Upper lobe of left lung (tissue), 6 donors: ENCODE measurements at places on chromosomes 5 and 9. TPM values are rescaled to one million over a fixed set of nuclear protein-coding genes. Genes with fewer than 3 reads are reported as not detected.

DNA sequence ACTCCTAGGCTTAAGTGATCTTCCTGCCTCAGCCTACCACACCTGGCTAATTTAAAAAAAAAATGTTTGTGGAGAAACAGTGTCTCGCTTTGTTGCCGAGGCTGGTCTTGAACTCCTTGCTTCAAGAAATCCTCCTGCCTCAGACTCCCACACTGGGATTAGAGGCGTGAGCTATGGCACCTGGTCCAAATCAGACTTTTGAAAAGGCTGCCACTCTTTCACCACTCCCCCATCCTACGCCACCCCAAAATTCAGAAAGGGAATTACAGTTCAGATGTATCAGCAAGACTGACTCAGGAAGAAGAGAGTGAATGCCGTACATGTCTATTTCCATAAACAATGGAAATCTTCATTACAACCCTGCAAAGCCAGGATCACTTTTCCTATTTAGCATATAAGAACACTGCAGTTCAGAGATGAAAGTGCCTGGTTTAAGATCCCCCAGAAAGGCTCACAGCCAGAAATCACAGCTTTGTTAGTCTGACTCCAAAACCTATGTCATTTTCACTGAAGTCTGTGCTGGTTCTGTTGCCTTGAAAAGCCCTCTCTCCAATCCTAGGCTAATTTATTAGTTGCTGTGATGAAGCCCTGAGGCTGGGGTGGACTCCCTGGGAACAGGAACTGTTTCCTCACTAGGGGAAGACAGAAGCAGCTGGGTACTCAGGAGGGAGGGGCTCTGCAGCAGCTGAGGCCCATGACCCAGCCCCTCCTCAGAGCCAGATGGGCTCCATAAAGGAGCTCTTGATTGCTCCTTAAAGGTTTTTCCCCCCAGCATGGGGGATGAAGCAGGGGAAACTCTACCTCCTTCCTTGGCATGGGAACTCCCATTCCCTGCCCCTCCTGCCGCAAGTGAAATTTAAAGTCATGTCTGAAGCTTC lies 3.1 kb downstream of the FBLL1 start:
- no peak overlapping the region for H3K27ac ChIP-seq
- H3K4me1 ChIP-seq, result peaks cover 3% of the 10 kb centered on the region
- no peak for DNase-seq
- no peak overlapping the region for H3K4me3 ChIP-seq
- H3K27me3 ChIP-seq, result no peaks in the 10 kb centered on the region

DNA sequence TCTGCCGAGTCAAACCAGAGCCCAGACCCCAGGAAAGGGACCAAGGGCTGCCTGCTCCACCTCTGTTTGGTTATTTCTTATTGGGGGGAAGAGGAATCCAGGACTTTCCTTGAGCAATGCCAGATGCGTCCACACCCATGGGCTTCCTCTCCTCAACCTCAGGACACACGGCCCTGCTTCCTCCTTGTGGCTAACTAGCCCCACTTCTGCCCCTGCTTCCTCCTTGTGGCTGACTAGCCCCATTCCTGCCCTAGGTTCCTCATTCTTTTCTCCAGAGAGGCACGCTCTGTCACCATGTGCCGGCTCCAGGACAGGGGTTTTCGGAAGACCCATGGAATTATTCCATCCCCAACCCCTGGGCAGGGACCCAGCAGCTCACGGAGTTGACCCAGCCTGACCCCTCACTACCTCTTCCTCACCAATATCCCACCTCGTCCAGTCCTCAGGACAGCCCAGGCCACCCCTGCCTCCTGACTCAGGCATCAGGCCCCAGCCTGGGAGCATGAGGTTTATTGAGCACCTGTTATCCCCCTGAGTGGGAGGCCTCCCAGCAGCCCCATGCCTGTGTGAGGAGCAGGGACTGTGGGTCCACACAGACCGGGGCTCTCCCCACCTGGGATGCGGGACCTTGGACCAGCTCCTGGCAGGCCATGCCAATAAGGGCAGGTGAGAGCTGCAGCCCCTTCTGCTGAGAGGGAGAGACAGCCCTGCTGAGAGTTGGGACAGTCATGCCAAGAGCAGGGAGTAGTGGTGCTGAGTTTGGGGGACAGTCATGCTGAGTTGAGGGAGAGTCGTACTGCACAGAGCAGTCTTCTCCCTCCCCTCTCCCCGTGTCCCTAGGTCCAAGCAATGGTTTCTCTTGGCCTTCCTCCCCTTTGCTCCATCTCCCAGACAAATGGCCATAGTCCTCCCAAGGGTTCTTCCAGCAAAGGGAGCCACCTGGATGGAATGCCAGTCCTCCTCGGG lies 11.8 kb upstream of the FCN1 start:
- no peaks in the 10 kb centered on the region for H3K27me3 ChIP-seq
- H3K4me3 ChIP-seq, result no peak overlapping the region
- no peaks in the 10 kb centered on the region for H3K36me3 ChIP-seq
- peaks cover 10% of the 10 kb centered on the region for H3K4me1 ChIP-seq
- H3K27ac ChIP-seq, result no peak overlapping the region
- DNase-seq, result peak; percentile 81

- H3K4me1 ChIP-seq, result no peaks in the 10 kb centered on the region
- no peak for DNase-seq
- no peak overlapping the region for H3K27ac ChIP-seq
- no peaks in the 10 kb centered on the region for H3K27me3 ChIP-seq
- no peak overlapping the region for H3K4me3 ChIP-seq
These were observed 326.2 kb upstream of the IRX2 start for GRCh38 chr5:3077684-3078083.

GRCh38 chr9:114056527-114056926 lies 21.6 kb downstream of the AMBP start:
- no peak for DNase-seq
- no peaks in the 10 kb centered on the region for H3K36me3 ChIP-seq
- no peaks in the 10 kb centered on the region for H3K27me3 ChIP-seq
- H3K27ac ChIP-seq, result no peak overlapping the region
- H3K4me1 ChIP-seq, result no peaks in the 10 kb centered on the region
- no peak overlapping the region for H3K4me3 ChIP-seq

STKLD1 gene
- not detected for total RNA-seq

- H3K4me3 ChIP-seq, result no peak overlapping the region
- H3K4me1 ChIP-seq, result peaks cover 42% of the 10 kb centered on the region
- H3K36me3 ChIP-seq, result no peaks in the 10 kb centered on the region
- H3K27me3 ChIP-seq, result no peaks in the 10 kb centered on the region
- H3K27ac ChIP-seq, result peak overlapping the region; percentile 73
These were observed 55.9 kb upstream of the EGFL7 start for GRCh38 chr9:136606687-136607333.

GRCh38 chr5:64331597-64332277 lies 166.1 kb downstream of the RNF180 start:
- no peak overlapping the region for H3K4me3 ChIP-seq
- peak; percentile 76 for DNase-seq
- H3K27ac ChIP-seq, result no peak overlapping the region
- peaks cover 3% of the 10 kb centered on the region for H3K36me3 ChIP-seq
- no peaks in the 10 kb centered on the region for H3K27me3 ChIP-seq

DNA sequence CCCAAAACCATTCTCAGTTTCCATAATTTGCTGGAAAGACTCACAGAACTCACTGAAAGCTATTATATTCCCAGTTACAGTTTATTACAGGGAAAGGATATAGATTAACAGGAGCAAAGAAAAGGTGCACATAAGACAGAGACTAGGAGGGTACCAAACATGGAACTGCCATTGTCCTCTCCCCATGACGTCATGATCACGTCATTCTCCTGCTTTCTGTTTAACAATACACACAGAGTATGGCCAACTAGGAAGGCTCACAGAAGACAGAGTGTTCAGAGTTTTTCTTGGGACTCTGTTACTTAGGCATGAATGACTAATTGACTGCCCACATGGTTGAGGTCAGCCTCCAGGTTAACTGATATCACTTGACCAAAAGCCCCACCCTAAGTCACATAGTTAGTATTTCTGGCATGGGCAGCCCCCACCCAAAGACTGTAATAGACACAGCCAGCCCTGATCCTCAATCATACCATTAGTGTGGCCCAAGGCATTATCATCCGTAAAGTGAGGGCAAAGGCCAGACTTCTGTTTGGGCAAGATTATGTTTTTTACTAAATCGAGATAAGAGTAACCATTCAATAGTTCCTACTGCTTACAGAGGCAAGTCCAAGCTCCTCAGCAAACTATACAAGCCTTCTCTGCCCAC lies 353.5 kb upstream of the POU5F2 start:
- no peaks in the 10 kb centered on the region for H3K27me3 ChIP-seq
- no peaks in the 10 kb centered on the region for H3K36me3 ChIP-seq

CA9 gene
- total RNA-seq, result not detected

RNF180 gene
- 12.0 TPM for total RNA-seq

GRCh38 chr5:76870046-76870445 lies 20.2 kb downstream of the S100Z start:
- no peak for DNase-seq
- no peak overlapping the region for H3K27ac ChIP-seq
- H3K4me1 ChIP-seq, result no peaks in the 10 kb centered on the region
- H3K36me3 ChIP-seq, result no peaks in the 10 kb centered on the region
- no peaks in the 10 kb centered on the region for H3K27me3 ChIP-seq
- no peak overlapping the region for H3K4me3 ChIP-seq

GRCh38 chr5:176740131-176740701 lies 70.1 kb upstream of the UNC5A start:
- DNase-seq, result no peak
- H3K27me3 ChIP-seq, result peaks cover 2% of the 10 kb centered on the region
- no peak overlapping the region for H3K27ac ChIP-seq
- peaks cover 13% of the 10 kb centered on the region for H3K4me1 ChIP-seq
- no peak overlapping the region for H3K4me3 ChIP-seq

DNA sequence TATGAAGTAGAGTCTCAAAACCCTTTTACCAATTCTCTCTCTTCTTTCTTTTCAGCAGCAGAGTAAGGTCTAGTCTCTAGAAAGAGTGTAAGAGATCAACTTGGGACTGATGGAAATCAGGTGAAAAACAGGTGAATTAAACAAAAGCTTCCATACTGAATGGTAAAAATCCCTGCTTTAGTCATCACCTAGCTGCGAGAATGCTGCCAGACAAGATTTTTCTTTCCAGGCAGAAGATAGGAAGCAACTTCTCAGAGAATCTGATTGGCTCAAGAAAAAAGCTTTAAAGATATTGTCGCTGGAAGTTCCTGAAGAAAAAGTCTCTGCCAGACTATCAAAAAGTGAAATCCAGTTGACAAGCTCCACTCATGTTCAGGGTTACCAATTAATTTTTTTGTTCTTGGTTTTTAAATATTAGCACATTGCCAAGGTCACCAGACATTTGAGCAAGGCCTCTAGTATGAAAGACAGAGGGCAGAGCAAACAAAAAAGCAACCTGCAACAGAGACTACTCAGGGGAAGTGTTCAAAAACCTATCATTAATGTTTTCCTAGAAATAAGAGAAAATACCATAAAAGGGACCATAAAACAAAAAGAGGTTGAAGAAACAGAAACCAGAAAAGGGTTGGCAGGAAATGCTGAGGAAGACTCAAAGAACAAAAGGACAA lies 9.3 kb downstream of the CDO1 start:
- H3K4me3 ChIP-seq, result no peak overlapping the region
- H3K36me3 ChIP-seq, result no peaks in the 10 kb centered on the region
- no peak overlapping the region for H3K27ac ChIP-seq
- H3K27me3 ChIP-seq, result no peaks in the 10 kb centered on the region

GRIN3A gene
- 0.06 TPM for total RNA-seq

CCDC192 gene
- not detected for total RNA-seq

GRCh38 chr9:131214876-131215275 lies 61.4 kb downstream of the FAM78A start:
- no peak overlapping the region for H3K27ac ChIP-seq
- no peak overlapping the region for H3K4me3 ChIP-seq
- peaks cover 33% of the 10 kb centered on the region for H3K36me3 ChIP-seq
- no peaks in the 10 kb centered on the region for H3K4me1 ChIP-seq
- DNase-seq, result no peak

GRCh38 chr9:132804576-132805295 lies 73.3 kb downstream of the AK8 start:
- no peak overlapping the region for H3K27ac ChIP-seq
- DNase-seq, result no peak
- no peak overlapping the region for H3K4me3 ChIP-seq
- H3K27me3 ChIP-seq, result no peaks in the 10 kb centered on the region

PCDHB12 gene
- total RNA-seq, result 1.9 TPM
